ENCODE measurements at places on chromosomes 3 and 15.

DNA sequence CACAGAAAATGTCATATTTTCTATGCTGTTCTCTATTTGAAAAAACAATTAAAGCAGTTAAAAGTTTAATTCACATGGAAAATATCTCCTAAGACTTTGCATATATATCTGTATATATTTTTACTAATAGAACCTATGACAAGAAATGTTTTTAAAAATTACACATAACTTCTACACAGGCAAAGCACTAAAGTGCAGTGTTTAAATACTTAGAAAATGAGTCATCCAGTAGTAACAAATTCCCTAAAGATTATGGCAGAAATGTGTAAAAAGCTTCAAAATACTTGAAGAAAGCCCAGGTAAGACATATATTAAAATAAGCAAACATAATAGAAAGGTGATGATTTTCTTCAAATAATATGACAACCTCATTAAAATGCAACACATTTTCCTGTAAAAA lies 236.6 kb downstream of the TBC1D5 start:
- DNase-seq = no peak

DNA sequence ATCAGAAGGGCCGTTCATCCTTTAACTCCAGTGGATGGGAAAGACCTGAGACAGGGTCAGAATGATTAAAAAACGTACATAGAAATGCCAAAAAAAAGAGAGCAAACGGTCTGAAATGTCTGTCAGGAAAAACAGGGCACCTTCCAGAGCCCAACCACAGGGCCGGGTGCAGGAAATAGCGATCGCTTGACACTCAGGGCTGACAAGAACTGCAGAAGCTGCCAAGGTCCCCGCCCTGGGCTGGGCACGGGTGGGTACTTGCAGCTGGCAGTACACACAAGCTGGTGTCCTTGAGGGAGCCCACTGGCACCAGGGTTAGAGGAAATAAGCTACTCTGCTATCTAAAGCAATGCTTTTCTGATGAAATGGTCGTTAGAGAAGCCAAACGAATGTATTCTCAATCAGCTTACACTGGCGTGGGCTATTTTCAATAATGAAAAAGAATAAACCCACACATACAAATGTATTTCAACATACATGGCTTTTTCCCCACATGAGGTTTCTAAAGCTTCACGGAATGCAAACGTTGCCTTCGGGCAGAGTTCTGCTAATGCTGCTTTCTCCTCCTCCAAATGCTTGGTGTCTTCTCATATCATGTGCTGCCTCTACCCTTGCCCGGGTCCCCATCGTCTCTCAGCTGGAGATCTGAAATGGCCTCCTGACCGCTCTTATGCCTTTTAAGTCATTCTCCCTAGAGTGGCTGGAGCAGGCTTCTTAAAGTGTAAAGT lies 15.6 kb downstream of the FRMD4B start:
- DNase-seq = no peak

GRCh38 chr15:78977591-78978347 lies 32.9 kb upstream of the CTSH start:
- DNase-seq = no peak

DNA sequence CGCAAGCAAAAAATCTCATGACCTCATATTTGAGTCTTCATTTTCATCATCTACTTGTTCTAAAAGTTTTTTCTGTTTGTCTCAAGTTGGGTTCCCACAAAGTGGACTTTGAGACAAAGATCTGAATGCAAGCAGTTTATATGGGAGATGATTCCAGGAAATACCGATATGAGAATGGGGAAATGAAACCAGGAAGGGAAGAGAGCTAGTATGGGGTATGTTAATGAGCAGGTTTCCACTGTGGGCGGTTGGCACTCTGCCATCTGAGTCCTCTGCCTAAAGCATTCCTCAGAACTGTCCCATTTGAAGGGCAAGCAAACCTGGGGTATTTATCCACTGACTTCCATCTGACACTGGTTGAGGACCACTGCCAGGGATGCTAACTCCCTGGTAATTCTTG lies 8.8 kb downstream of the ADPRH start:
- DNase-seq = no peak

- DNase-seq = no peak
Measured at GRCh38 chr3:128577711-128578110, 72.9 kb downstream of the RPN1 start.

- DNase-seq = no peak
Measured at GRCh38 chr15:52710050-52710707, 31.0 kb upstream of the ATOSA start.
